Central memory CD8-positive, alpha-beta T cell (primary cell): ENCODE measurements at places on chromosomes 3 and 15.

DNA sequence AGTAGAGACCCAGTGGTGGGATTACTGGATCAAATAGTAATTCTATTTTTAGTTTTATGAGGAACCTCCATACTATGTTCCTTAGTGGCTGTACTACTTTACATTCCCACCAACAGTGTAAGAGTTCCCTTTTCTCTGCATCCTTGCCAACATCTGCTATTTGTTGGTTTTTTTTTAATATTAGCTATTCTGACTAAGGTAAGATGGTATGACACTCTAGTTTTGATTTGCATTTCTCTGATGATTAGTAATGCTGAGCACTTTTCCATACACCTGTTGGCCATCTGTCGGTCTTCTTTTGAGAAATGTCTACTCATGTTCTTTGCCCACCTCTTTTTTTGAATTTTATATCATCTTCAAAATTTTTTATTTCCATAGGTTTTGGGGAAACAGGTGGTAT, 34.2 kb upstream of the RAP2B start:
- no peak for DNase-seq
- H3K27me3 ChIP-seq: no peaks in the 10 kb centered on the region
- no peaks in the 10 kb centered on the region for H3K4me1 ChIP-seq
- H3K36me3 ChIP-seq: no peaks in the 10 kb centered on the region
- H3K4me3 ChIP-seq: no peak overlapping the region

- H3K36me3 ChIP-seq: no peaks in the 10 kb centered on the region
- no peak overlapping the region for H3K27ac ChIP-seq
- DNase-seq: no peak
- H3K4me1 ChIP-seq: no peaks in the 10 kb centered on the region
- H3K27me3 ChIP-seq: peaks cover 41% of the 10 kb centered on the region
- H3K4me3 ChIP-seq: no peak overlapping the region
Measured at GRCh38 chr3:124429129-124429815, 301.0 kb upstream of the UMPS start.

DNA sequence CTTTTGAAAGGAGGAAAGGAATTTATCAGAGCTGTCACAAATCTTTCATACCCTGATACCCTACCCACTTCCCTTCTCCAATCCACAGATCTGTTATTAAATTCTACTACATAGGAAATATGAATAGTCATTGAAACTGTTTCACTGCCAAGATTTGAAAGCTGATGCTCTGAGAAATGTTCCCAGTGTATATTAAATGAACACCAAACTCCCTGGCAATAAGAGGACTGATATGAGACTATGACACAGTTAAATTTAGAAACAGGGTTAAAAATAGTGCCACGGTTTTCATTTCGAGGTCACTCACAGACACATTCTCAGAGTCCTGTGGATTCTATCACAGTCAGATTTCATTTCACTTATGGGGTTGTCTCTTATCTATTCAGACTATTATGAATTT, 27.2 kb upstream of the GBE1 start:
- H3K4me1 ChIP-seq: no peaks in the 10 kb centered on the region
- no peaks in the 10 kb centered on the region for H3K36me3 ChIP-seq
- peaks cover 48% of the 10 kb centered on the region for H3K27me3 ChIP-seq
- H3K27ac ChIP-seq: no peak overlapping the region

GRCh38 chr15:29270169-29270955, 740 bp upstream of the NSMCE3 start:
- H3K4me1 ChIP-seq: peaks cover 42% of the 10 kb centered on the region
- H3K4me3 ChIP-seq: peak overlapping the region; percentile 92
- H3K36me3 ChIP-seq: peaks cover 16% of the 10 kb centered on the region
- H3K27ac ChIP-seq: peak overlapping the region; percentile 98
- no peaks in the 10 kb centered on the region for H3K27me3 ChIP-seq

- no peak for DNase-seq
- H3K27me3 ChIP-seq: no peaks in the 10 kb centered on the region
- H3K4me1 ChIP-seq: no peaks in the 10 kb centered on the region
Measured at GRCh38 chr15:63655683-63656372, 58.6 kb downstream of the FBXL22 start.

DNA sequence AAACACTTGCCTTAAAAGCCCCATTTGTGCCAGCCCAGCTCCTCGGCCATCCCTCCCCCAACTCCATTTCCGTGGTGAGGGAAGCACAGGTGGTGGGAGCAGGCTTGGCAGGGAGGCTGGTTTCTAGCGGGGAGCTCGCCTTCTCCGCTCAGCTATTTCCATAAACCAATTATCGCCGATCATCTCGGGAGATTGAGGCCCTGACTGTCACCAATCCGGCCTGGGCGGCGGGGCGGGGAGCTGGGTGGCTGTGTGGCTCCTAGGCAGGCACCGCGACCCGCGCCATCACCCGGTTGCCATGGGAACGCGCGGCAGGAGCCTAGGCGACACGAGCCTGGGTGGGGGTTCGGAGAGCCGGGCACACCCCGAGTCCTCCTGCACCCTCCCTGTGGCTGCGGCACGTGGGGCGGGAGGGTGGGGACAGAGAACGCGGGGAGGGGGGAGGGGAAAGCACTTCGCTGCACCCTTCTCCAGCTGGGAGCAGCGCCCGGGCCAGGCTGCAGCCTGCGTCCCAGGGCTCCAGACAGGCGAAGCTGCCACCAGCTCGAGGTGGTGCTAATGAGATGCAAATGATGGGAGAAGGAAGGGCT, 9.3 kb downstream of the CCDC33 start:
- H3K27ac ChIP-seq: no peak overlapping the region
- H3K4me3 ChIP-seq: no peak overlapping the region
- no peaks in the 10 kb centered on the region for H3K36me3 ChIP-seq
- H3K27me3 ChIP-seq: peaks cover 59% of the 10 kb centered on the region
- no peak for DNase-seq
- H3K4me1 ChIP-seq: peaks cover 10% of the 10 kb centered on the region

- no peak for DNase-seq
- no peak overlapping the region for H3K27ac ChIP-seq
- no peak overlapping the region for H3K4me3 ChIP-seq
- H3K27me3 ChIP-seq: no peaks in the 10 kb centered on the region
Measured at GRCh38 chr3:197224034-197224444, 74.4 kb downstream of the DLG1 start.

GRCh38 chr3:46435081-46435726, 28.1 kb downstream of the CCRL2 start:
- H3K27ac ChIP-seq: no peak overlapping the region
- DNase-seq: no peak
- peaks cover 7% of the 10 kb centered on the region for H3K4me1 ChIP-seq
- H3K36me3 ChIP-seq: no peaks in the 10 kb centered on the region
- H3K27me3 ChIP-seq: no peaks in the 10 kb centered on the region
- no peak overlapping the region for H3K4me3 ChIP-seq

DNA sequence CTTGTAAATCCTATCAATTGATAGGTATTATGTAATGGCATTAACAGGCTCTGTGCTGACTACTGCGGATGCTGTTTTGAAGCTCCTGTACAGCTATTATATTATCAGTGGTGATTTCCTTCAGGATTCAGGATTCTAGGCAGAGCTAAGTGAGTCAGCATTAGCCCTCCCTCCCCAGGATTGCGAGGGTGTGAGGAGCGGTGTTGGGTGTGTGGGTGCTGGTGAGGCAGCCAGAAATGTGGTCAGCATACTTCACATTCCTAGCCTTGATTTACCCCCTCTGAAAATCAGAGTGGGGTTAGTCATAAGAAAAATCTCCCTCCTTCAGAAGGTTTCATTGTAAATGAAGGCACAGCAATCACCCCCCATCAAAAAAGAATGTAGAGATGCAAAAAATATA, 72.5 kb downstream of the SNTN start:
- H3K27ac ChIP-seq: no peak overlapping the region
- DNase-seq: no peak
- no peaks in the 10 kb centered on the region for H3K4me1 ChIP-seq
- H3K4me3 ChIP-seq: no peak overlapping the region
- H3K27me3 ChIP-seq: peaks cover 25% of the 10 kb centered on the region
- H3K36me3 ChIP-seq: no peaks in the 10 kb centered on the region

DNA sequence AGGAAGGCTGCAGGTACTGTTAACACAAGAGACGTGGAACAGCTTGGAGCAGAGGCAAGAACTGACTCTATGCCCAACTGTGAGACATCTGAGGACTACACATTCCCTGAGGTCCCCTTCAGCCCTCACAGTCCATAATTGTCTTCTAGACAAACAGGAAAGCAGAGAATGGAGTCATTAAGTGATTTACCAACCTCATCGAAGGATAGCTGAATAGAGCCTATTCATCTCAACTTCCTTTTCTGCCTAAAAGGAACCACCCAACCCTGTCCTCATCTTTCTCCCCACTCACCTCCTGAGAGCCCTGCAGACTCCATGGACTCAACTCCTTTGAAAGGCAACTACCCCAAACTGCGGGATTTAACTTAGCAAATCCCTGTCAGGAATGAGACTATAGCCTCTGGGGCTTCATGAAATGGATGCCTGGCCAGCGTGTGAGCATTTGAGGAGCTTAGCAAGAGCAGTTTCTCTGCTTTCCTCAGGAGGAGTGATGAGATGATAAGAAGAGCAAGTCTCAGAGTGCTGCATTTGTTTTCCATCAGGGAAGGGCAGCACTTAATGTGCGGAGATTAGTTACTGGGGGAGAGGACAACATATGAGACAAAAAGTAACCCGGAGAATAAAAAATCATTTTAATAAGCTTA, 61.5 kb upstream of the FILIP1L start:
- no peak for DNase-seq
- H3K27ac ChIP-seq: no peak overlapping the region
- H3K4me1 ChIP-seq: no peaks in the 10 kb centered on the region
- no peak overlapping the region for H3K4me3 ChIP-seq

- H3K27ac ChIP-seq: no peak overlapping the region
- DNase-seq: no peak
- H3K27me3 ChIP-seq: no peaks in the 10 kb centered on the region
- no peak overlapping the region for H3K4me3 ChIP-seq
- no peaks in the 10 kb centered on the region for H3K36me3 ChIP-seq
Measured at GRCh38 chr15:83118291-83118827, 10.9 kb downstream of the TM6SF1 start.

- peaks cover 61% of the 10 kb centered on the region for H3K27me3 ChIP-seq
- H3K27ac ChIP-seq: no peak overlapping the region
- no peaks in the 10 kb centered on the region for H3K4me1 ChIP-seq
- H3K36me3 ChIP-seq: no peaks in the 10 kb centered on the region
- no peak for DNase-seq
Measured at GRCh38 chr15:82020625-82021394, 25.0 kb downstream of the MEX3B start.

DNA sequence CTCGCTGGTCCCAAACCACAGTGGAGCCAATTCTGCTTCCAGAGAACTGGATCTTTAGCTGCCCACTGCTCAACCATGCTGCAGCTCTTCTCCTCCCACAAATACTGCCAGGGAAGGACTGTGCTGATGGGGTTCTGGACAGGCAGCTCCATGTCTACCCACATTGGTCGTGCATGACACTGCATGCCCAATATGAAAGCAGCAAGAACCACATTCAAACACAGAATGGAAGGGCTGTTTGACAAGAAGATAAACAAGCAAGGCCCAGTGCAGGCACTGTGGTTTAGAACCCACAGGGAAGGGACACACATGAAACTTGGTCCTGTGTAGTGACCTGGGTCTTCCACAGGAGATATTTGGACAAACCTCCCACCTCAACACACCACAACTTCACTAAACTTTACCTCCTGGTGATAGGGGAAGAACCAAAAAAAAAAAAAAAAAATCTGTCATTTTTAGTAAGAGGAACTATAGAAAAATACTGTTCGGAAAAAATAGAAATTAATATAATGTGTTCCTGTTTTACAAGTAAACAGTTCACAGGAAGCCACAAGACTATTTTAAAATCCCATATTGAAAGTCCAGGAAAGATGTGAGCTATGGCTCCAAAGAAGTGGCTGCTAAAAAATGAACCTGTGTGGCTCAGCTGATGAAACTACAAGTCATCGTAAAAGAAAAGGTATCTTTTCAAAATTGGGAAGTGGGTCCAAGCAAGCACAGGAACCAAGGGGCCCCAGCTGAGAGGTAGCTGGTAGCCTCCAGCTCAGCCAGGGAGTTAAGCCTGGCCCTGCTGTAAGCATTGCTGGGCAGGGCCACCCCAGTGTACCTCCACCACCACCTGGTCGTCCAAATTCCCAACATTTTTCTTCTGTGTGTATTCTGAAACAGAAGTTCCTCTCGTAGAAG, 77.7 kb upstream of the ACAN start:
- no peak overlapping the region for H3K4me3 ChIP-seq
- no peaks in the 10 kb centered on the region for H3K36me3 ChIP-seq
- no peaks in the 10 kb centered on the region for H3K4me1 ChIP-seq
- DNase-seq: no peak

- peaks cover 17% of the 10 kb centered on the region for H3K4me1 ChIP-seq
- H3K27me3 ChIP-seq: no peaks in the 10 kb centered on the region
- no peak overlapping the region for H3K4me3 ChIP-seq
- no peak for DNase-seq
Measured at GRCh38 chr3:138778643-138779042, 56.1 kb downstream of the PIK3CB start.
